ENCODE measurements at places on chromosomes 3 and 15.

- no peak for DNase-seq
These were observed 42.7 kb downstream of the ALCAM start for GRCh38 chr3:105409364-105409763.

- no peak for DNase-seq
These were observed 29.3 kb downstream of the SHQ1 start for GRCh38 chr3:72818905-72819304.

DNA sequence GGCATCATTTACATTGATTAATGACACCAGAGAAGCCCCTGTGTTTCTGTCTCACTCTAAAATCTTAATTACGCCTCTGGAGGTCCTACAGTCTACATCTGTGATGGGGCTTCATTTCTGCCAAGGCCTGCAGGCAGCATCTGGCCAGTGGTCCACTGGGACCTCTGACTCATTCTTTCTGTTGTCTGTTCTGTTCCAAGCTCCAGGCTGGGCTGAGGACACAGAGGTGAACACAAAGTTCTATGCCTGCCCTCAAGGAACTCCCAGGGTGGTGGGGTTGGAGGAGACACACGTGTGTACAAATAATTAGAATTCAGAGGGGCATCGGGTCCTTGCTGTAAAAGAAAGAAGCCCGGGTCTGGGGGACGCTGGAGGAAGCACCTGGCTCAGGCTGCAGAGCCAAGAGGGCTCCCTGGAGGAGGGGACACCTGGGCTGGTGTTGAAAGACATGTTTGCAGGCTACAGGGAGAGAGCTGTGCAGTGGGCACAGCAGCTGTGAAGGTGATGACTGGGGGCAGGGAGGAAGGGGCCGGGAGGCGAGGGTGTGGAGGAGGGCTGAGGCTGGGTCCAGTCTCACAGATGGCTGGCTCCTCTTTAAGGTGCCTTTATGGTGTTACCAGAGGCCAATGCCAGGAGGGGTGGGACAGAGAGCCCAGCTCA is 103.3 kb upstream of the PRR23E start:
- DNase-seq = no peak

GRCh38 chr15:88776646-88777045 is 26.6 kb upstream of the ACAN start:
- DNase-seq = no peak

- no peak for DNase-seq
These were observed 49.8 kb downstream of the NIPA2 start for GRCh38 chr15:22888120-22888859.

DNA sequence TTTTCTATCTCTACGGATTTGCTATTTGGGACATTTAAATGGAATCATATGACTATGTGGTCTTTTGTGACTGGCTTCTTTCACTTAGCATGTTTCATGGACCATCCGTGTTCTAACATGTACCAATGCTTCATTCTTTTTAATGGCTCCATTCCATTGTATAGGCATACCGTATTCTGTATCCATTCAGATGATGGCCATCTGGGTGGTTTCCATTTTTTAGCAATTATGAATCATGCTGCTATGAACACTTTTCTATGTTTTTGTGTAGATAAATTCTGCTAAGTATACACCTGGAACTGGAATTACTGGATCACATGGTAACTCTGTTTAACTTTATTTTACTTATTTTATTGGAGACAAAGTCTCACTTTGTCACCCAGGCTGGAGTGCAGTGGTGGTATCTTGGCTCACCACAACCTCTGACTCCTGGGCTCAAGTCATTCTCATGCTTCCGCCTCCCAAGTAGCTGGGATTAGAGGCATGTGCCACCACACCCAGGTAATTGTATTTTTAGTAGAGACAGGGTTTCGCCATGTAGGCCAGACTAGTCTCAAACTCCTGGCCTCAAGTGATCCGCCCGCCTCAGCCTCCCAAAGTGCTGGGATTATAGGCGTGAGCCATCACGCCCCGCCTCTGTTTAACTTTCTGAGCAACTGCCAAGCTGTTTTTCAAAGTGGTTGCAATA is 13.4 kb downstream of the UBP1 start:
- no peak for DNase-seq

DNA sequence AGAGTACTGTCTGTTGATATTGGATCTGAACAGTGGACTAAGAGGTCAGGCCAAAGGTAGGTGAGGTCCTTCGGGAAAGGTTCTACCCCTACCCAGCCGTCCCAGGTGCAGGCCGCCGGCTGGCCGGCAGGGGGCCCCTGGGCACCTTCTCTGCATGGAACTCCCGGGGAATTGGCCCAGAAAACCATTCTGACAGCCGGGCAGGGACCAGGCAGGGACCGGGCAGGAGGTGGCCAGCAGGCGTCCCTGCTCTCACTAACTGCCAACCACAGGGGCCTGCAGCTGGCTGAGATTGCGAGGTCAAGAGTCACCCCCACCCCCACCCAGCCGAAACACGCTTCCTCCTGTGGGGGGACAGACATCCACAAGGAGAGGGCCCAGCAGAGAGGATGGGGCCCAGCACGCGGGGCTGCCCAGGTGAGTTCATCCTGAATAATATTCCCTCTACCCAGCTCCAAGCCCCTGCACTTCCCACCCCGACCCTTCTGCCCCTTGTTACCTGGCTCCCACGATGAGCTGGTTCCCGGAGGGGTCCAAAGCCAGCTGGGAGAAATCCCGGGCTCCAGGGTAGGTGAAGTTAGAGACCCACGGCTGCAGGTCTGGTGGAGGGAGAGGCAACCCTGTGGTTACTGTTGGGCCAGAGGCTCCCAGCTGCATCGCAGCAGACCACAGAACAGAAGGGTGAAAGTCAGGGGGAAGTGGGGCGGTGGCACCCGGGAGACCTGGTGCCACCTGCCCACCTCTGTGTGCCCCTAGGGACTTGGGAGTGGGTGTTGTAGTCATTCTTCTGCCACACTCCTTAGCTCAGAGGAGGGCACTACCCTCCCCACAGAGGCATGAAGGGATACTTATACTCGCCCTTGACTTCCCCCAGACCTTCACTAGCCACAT is 84.4 kb downstream of the SEMA5B start:
- DNase-seq = no peak

- no peak for DNase-seq
These were observed 4.7 kb upstream of the OCA2 start for GRCh38 chr15:28103831-28104230.

DNA sequence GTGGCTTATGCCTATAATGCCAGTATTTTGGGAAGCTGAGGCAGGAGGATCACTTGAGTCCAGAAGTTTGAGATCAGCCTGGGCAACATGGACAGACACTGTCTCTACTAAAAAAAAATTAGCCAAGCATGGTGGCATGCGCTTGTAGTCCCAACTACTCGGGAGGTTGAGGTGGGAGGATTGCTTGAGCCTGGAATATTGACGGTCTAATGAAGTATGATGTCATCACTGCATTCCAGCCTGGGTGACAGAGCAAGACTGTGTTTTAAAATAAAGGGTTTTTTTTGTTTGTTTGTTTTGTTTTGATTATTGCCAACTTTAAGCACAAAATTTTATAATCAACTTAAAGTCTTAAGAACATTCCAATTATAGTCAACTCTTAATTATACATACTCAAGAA is 6.8 kb downstream of the PLSCR1 start:
- DNase-seq = no peak

GRCh38 chr15:57458356-57458781 is 82.1 kb downstream of the CGNL1 start:
- DNase-seq = no peak

- no peak for DNase-seq
These were observed 8.2 kb downstream of the FILIP1L start for GRCh38 chr3:100106094-100106493.

GRCh38 chr3:128336337-128337156 is 130.1 kb downstream of the DNAJB8 start:
- DNase-seq = no peak

GRCh38 chr3:23331141-23331935 is 128.2 kb downstream of the UBE2E2 start:
- DNase-seq = no peak

- DNase-seq = no peak
These were observed 446.8 kb downstream of the IGSF11 start for GRCh38 chr3:118587847-118588246.

- DNase-seq = no peak
These were observed 9.0 kb downstream of the PPCDC start for GRCh38 chr15:75032395-75032794.

DNA sequence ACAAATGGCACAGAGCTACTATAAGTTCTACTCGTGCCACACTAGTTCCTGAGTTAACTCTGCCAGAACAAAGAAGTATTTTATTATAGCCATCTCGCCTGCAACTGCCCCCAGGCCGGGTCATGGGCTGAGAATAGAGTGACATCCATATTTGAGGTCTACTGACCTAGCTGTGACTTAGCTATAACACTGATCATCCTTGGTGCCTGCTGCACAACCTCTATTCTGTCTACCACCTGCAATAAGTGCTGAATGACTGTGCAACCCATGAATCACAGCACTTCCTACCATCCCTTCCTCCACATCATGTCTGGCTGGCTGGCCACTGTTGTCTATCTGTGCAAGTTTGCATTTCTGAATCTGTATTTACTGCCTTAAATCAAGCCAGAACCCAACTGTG is 506.5 kb upstream of the TBL1XR1 start:
- no peak for DNase-seq

- no peak for DNase-seq
These were observed 41.8 kb upstream of the GAP43 start for GRCh38 chr3:115581362-115582135.

DNA sequence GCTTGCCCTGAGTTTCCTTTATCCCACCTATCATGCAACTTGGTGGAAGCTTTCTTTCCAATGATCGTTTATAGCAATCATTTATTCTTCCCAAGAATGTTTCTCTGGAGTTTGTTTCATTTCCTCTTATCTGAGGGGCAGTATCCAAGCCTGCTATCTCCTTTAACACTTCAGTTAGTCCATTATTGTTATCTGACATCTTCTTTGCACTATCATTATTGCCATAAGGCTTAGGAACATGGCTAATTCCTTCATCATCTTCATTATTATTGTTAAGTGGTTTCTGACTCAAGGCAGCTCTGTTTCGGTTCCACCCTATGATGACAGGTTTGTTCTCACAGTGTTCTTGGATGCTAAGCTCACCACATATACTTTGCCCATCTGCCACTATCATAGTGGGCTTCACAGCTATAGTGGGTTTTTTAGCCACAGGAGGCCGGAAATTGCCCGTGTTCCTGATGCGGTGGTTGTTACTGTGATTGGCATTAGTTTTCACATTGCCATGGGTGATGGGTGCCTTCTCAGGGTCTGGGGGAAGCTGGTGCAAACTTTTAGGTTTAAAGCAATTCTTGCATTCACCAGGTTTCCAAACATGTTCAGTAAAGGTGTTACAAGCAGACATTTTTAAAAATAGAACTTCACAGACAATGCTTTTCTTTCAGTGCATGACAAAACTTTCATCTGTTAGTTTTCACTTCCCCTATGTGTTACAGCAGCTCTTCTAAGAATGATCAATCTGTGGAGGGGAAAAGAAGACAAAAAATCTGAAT is 110.6 kb upstream of the TSPAN3 start:
- no peak for DNase-seq

DNA sequence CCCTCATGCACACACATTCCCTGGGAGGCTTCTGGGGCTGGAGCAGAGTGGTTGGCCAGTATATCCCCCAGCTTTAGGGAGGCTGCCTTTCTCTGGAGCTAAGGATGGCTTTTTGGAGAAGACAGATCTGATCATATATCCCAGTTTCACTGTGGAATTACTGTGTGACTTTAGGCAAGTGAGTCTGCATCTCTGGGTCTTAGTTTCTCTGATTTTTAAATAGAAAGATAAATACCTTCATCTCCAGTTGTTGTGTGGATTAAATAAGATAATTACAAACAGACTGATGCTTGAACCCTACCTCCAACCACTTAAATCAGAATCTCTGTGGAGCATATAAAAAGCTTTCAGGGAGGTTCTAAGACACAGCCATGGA is 11.1 kb upstream of the WNT7A start:
- no peak for DNase-seq

GRCh38 chr15:20643829-20644425 is 102.3 kb upstream of the GOLGA6L6 start:
- DNase-seq = no peak

GRCh38 chr3:193388361-193388760 is 9.8 kb upstream of the ATP13A5 start:
- no peak for DNase-seq

DNA sequence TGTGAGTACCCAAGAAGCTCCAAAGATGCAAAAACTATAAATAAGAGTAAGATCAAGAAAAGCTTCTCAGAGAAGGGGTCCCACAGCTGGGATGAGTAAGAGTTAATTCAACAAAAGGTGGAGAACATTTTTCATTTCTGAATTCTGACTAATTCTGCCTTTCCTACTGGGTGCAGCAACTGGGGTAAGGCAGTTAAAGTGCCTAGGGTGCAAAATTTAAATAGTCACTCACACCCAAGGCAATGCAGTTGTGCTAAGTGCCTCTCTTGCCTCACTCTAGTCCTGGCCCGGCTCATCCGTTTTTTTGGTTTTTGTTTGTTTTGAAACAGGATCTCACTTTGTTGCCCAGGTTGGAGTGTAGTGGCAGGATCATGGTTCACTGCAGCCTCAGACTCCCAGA is 240.2 kb downstream of the TP63 start:
- DNase-seq = no peak

GRCh38 chr3:67947808-67948508 is 293.5 kb upstream of the SUCLG2 start:
- peak; percentile 38 for DNase-seq

DNA sequence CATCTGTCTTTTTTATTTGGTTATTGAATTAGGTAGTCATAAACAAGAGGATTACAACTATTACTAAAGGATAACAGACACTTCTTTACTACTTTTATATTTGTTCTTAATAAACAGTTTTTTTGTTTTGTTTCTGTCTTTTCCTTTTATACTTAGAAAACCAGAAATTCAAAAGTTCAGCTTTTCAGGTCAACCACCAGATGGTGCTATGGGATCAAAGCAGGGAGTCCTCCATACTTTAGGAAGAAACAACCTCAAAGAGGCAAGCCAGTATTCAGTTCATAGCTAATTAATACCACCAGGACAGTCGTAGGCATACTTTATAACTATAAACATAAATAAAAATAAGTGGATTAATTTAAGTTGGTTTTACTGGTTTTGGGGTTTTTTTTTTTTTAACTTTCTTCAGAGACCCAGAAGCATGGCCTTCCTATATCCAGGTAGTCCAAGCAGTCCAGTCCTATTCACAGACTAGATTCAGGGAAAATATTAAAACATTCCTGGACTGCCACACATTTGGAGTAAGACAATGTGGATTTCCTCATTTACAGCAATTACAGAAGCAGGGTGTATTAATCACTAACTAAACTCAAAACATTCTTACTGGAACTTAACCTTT is 16.0 kb upstream of the EID1 start:
- no peak for DNase-seq

- no peak for DNase-seq
These were observed 24.0 kb downstream of the OSBPL10 start for GRCh38 chr3:31957106-31957505.

GRCh38 chr3:72265256-72266015 is 480.5 kb upstream of the PROK2 start:
- DNase-seq = no peak

Data from stimulated activated CD4-positive, alpha-beta T cell treated with anti-CD3 and anti-CD28 coated beads, Interleukin-15, amount 100 ng/mL, for 1 hour (primary cell).